ENCODE measurements at places on chromosomes 1 and 21.
A peak's percentile ranks its signal among the peaks of the same experiment; 100 is the strongest.

DNA sequence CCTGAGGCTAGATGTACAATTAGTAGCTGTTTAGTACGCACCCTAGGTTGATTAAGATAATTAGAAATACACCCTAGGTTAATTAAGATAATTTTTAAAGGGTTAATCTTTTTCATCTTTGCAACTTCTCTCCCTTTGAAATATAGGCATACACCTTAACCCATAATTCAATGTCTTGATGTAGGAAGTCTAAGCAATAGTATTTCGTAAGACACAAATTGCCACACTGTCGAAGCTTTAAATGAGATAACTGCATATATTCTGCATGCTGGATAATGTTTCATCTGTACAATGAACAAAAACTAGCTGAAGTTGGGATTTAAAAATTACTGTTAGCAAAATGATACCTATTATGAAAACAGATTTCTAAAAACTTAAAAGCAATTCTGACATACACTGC, 122.9 kb downstream of the EVI5 start:
- no peak for DNase-seq

DNA sequence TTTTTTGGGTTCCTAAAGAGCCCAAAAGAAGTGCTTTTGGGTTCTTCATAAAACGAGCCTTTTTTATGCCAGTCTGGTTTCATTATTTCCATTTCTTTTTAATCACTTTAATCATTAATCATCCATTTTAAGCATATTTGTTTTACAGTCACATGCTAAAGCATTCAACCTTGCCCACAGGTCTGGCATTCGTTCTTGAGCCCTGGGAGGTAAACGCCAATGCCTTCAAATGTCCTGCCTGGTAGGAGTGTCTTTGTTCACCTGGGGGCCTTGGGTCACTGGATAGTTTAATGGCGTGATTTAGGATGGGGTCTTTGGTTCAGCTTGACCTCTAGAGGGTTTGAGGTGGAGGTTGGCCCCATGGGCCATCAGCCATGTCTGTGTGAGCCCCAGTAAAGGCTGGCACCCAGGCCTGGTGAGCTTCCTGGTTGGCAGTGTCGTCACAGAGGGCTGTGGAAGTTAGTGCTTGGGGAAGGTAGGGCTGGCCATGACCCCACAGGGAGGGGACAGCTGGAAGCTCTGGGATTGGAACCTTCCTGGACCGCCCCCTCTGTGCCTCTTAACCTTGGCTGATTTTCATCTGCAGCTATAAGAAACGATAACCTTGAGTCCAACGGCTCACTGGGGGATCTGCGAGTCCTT, 20.2 kb downstream of the C1orf174 start:
- DNase-seq = no peak

DNA sequence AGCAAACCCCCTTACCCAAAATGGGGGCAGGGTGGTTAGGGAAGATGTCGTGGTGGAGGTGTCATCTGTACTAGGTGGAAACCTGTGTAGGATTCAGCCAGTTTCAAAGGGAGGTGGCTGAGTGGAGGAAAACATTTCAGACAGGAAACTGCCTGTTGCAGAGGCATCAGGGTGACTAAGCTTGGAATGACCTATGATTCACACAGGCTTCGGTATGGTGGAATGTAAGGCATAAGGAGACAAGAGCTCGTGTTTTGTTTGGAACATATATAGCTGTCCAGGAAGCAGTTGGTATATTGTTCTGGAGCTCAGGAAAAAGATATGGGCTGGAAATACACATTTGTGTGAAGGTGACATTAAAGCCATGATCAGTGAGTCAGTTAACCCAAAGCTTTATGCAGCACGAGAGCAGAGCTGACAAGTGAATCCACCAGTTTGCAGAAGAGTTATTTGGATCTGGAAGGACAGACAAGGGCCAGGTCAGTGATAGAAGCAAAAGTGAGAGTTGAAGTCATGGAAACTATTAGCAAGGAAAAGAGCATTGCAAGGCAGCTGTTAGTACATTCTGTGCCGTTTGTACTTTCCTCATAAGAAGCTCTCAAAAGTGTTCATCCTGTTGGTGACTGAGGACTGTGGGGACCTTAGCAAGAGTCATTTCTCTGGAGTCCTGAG, 12.2 kb downstream of the UTP25 start:
- DNase-seq = peak; percentile 33

- DNase-seq = no peak
Observed at GRCh38 chr21:38377165-38378088, 120.6 kb downstream of the KCNJ15 start.

DNA sequence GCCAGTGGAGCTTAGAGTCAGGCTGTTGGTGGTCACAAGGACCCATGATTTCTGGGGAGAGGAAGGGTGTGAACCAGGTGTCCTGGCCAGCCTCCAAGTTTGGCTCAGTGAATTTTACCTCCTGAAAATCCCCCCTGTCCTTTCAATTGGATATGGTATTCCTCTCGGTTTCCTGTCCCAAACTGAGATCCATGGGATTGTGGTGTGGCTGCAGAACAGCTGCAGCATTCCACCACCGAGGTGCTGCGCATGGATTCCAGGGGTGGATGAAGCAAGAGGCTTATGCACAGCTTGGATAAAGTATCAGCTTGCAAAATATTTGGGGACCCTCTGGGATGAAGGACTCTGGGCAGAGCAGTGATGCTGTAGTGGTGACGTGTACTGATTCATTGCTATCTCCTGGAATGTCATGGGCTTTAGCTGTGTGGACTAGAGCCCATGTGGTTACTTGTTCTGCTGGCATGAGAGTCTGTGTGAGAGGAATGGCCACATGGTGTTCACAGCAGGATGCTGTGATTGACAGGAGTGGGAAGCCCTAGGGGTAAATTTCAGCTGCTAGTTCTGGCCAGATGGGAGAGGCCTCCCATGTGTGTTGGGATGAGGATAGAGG, 148.7 kb upstream of the SPAG17 start:
- no peak for DNase-seq

GRCh38 chr1:181255270-181255929, 166.9 kb downstream of the IER5 start:
- no peak for DNase-seq

DNA sequence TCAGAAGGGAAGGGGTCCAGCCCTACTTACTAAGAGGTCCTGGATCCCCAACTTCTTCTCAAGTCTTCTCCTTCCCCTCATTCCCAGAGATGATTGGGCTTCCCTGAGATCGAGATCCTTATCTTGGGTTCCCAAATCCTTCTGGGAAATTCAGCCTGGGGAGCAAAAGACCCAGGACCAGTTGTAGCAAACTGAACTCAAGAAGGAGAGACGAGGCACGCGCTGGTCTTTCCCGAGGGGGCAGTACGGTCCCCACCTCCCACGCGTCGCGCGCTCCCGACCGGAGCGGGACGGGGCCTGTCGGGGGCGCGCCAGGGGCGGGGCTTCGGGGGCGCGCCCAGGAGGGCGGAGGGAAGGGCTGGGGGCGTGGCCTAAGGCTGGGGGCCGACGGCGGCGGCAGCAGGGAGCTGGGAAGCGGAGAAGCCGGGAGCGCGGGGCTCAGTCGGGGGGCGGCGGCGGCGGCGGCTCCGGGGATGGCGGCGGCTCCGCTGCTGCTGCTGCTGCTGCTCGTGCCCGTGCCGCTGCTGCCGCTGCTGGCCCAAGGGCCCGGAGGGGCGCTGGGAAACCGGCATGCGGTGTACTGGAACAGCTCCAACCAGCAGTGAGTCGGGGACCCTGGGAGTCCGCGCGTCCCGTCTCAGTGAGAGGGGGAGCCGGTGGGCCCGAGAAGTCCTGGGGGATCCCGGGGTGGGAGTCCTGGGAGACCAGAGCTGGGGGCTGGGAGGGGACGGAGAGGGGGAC, at the start of gene EFNA3:
EFNA3 (plus strand) TSS at position 369 of the 741 bp plus-strand sequence; CDS start at position 474, 105 bp downstream.
- DNase-seq = peak; percentile 80

DNA sequence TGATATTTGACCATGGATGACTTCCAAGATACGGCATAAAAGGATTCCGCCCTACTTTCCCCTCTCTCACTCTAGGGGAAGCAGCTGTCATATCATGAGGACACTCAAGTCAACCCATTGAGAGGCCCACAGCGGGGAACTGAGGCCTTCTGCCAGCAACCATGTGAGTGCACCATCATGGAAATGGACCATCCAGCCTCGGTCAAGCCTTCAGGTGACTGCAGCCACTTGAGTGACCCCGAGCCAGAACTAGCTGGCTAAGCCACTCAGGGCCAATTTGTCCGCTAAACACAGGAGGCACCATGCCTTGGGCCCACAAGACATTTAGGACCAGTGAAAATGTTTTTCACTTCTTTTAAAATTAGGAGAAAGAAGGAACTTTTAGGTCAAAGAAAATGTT, 11.1 kb upstream of the GJB5 start:
- no peak for DNase-seq

Measured in stimulated activated naive CD8-positive, alpha-beta T cell treated with anti-CD3 and anti-CD28 coated beads, Interleukin-15, Interleukin-2, amounts not matched to agents 100 U/mL and 50 U/mL, for 24 hours (primary cell).